ENCODE measurements at places on chromosomes 11 and 22.

DNA sequence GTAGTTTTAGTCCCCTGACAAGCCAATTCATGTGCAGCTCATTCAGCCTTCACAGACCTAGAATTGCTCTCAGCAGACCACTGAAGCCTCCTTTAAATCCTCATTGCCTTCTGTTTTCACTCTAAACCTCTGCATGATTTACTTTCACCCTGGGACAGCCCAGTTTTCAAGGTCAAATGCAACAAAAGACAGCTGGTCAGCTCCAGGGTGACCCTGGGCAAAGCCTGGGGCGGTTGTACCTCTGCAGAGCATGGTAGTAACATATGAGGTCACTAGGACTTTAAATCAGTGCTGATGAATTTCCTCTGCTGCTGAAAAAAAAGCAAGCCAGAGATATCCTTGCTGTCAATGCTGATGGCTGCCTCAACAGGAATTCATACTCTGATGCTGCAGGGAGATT is 62.2 kb downstream of the SERGEF start:
- no peak for DNase-seq

GRCh38 chr22:17359501-17359900 is 9.8 kb upstream of the CECR2 start:
- DNase-seq, result no peak

GRCh38 chr11:119027561-119028345 is 2.9 kb downstream of the SLC37A4 start:
- no peak for DNase-seq

GRCh38 chr11:112417339-112417738 is 156.7 kb upstream of the PLET1 start:
- no peak for DNase-seq

GRCh38 chr11:45828996-45829395 is 18.3 kb upstream of the CRY2 start:
- no peak for DNase-seq

DNA sequence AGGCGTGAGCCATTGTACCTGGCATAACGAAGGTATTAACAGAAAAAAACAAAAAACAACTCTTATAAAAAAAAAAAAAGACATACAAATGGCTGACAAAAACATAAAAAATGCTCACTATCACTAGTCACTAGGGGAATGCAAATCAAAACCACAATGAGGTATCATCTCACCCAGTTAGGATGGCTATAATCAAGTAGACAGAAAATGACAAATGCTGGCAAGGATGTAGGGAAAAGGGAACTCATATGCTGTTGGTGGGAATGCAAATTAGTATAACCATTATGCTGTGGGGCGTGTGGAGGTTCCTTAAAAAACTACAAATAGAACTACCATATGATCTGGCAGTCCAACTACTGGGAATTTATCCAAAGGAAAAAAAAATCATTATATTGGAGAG is 17.0 kb downstream of the THY1 start:
- no peak for DNase-seq

GRCh38 chr22:31973739-31974138 is 29.4 kb downstream of the YWHAH start:
- no peak for DNase-seq

- DNase-seq, result no peak
These were observed 359.3 kb downstream of the TBC1D22A start for GRCh38 chr22:47121791-47122190.

- DNase-seq, result no peak
These were observed 96.2 kb downstream of the RASSF10 start for GRCh38 chr11:13105237-13105844.

DNA sequence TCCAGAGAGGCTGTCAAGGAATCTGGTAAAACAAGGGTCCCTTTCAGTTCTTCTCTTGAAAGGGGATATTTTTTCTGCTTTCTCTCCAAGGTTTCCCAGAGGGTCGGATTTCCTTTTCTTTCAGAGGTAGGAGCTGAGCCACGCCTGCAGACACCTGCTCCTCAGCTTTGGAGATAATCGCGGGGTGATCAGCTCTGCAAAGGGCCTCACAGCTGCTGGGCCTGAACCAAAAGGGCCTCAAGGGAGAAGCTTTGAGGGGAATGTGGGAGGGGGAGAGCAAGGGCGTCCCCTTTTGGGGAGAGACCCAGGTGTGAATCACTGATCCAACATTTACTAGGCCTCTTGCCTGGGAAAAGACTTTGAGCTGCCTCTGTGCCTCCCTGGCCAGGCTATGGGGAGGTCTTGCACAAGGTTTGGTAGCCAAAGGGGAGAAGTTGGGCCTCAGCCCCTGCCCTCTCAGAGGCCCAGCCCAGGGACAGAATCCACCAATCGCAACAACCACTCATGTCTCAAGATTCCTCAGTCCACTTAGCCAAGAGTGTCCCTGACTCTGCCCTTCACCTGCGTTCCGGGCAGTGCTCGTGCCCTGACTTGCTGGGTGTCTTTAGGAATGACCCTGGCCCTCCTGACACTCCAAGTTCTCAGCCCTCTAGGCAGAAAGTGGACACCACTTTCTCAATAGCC is 14.0 kb upstream of the TP53I11 start:
- DNase-seq, result no peak

DNA sequence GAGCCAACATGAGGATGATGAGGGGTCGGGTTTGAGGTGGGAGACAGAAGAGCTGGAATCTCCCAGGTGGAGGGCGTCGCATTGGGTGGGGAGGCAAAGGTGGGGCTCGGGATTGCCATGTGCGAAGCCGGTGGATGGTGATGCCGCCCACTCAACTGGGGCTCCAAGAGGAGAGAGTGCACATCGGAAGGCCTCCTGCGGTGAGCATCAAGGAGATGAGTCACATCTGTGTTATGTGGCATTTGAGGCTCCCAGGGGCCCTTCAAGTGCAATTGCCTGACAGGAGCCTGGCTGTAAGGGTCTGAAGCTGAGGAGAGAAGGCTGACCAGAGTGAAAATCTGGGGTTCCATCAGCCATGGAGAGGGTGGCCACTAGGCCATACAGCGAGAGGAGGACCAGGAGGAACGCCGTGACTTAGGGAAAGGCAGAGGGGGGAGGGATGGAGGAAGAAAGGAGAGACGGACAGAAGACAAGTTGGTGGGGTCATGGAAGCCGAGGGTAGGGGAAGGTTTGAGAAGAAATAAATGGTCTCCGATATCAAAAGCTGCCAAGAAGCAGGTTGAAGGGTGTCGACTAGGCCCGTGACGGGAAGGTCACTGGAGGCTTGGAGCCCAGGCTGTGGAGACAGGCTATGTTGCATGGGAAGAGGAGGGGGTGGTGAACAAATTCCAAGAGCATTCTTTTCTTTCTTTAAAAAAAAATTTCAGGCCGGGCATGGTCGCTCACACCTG is 21.3 kb downstream of the RASD2 start:
- DNase-seq, result no peak

DNA sequence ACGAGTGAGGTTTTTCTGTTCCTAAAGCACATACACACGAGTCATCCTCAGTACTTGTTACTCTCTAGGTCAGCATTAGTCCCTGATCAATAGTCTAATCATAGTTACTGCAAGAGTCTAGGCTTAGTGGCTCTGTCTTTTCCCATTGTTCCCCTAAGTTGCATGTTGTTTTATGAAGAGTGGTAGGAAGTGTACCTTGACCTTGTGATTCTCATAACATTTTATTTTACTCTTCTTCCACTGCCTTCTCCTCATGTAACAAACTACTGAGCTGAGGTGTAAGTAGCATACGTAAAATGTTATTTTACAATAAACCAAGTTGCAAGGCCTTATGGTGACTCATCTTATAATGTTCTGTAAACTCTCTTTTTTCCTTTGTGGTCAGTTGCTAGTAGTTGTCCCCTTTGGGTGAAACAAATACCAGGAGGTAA is 15.0 kb downstream of the METTL15 start:
- no peak for DNase-seq

DNA sequence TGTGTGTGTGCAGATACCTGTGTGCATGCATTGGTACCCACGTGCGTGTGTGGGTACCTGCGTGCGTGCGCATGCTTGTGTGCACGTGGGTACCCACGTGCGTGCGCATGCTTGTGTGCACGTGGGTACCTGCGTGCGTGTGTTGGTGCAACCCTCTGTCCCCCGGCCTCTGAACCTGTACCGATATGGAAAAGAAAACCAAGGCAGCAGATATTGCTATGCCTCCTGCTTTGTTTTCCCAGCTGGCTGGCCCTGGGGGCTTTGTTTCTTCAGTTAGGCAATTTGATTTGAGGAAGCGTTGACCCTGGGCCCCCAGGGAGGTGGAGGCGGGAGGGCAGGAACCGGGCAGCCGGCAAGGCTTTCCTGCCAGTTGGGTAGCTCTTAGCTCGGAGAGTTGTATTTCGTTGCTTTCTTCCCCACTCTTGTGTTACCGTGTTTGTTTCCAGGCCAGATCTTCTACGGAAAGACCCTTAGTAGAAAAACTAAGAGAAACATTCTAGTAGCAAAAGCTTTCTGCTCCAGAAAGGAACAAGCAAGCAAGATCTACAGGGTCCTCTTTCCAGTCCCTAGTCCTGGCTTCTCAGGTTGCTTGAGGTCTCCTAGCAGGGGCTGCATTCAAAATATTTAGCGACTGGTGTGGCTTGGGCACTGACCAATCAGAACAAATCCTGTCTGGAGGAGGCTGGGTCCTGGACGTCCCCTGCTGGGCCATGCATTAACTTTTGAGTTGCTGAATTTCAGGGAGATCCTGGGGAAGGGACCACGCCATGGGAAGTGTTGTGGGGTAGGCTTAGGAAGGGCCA is 26.3 kb upstream of the SORL1-AS1 start:
- DNase-seq, result no peak

- no peak for DNase-seq
These were observed 251.0 kb upstream of the UBASH3B start for GRCh38 chr11:122404571-122404970.

DNA sequence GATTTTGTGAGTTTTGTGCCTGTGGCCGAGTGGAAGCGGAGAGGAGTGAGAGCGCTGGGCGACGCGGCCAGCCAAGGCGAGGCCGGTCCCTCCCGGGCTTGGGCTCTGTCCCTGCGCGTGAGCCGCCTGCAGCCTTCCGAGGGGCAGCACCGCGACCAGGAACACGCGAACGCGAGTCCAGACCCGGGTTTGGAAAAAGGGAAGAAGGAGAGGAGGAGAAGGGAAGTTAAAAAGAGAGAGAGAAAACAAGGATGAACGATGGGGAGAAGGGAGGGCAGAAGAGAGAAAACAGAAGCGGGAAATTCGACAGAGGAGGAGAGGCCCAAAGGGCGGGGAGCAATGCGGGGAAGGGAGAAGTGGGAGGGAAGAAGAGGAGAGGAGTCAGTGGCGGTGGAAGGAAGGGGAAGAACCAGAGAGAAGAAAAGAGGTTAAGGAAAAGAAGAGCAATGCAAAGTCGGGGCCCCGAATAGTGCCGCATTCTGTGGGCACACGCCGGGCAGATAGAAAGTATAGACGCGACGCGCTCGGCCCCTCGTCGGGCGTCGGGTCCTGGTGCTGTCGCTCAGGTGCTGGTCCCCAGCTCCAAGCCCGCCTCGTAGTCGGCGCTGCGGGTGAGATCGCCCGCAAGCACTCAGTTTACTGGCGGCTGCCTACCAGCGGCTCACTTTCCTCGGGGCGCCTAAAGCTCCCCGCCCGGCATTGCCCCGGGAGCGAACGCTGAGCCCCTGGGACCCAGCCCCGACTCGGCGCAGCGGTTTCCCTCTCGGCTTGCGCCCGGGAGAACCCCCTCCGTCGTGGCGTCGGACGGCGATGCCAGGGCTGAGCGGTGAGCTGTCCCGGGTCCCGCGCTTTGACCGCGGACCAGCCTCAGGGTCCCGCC is 2.8 kb upstream of the BARX2 start:
- DNase-seq, result no peak

- DNase-seq, result no peak
These were observed 15.1 kb downstream of the PLEKHA7 start for GRCh38 chr11:16999116-16999515.

DNA sequence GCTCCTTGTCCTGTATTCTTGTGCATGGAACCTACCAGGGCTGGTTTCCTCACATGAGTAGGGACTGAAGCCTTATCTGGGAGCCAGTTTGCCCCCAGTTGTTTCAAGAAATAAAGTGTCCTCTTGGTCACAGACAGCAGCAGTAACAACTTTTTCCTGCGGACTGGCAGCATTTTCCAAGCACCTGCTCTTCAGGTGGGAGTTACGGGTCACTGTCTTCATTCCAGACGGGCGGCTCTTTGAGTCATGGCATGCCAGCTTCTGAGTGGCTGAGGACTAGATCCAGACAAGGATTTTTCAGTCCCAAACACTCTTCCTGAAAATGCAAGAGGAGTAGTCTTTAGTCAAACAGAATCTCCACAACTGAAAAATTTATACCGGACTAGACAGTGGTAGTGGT is 2.7 kb upstream of the CD44 start:
- DNase-seq, result no peak

- DNase-seq, result no peak
These were observed 46.4 kb downstream of the RTN4R start for GRCh38 chr22:20221421-20222340.

- DNase-seq, result no peak
These were observed 36.5 kb downstream of the NECTIN1 start for GRCh38 chr11:119692540-119692820.

DNA sequence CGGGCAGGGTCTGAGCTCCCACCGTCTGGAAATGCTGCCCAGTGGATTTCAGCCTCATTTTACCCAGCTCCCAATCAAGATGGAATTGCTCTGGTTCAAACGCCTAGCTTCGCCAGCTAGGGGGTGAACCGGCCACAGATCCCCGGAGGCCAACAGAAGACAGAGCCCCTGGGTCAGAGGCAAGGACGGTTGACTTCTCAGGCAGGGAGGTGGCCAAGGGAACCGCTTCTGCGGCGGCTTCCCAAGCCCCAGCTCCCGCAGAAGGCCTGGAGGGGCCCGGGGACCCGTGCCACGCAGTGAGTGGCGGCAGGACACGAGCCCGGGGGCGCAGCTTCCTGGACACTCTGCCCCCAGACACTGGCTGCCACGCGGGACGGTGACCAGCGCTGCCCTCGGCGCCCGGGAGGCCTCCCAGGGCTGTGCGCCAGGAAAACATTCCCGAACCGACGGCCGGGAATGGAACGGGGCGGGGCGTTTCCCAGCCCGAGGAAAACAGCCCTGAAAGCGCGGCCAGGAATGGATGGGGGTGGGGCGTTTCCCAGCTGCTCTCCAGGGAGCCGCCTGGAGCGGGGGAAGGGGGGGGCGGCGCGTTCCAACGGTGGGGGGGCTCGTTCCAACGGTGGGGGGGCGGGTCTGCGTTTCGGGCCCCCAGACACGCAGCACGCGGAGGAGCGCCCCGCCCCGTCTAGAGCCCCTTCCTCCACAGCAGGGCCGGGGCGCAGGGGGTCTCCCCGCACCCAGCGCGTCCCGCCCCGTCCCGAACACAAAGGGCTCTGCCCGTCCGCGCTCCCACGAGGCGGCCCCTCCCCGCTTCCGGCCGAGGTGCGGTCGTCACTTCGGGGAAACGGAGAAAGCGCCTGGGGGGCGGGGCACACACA is 13.5 kb upstream of the B4GALNT4 start:
- peak; percentile 84 for DNase-seq

GRCh38 chr22:25039255-25039654 is 86.7 kb downstream of the KIAA1671 start:
- no peak for DNase-seq

- DNase-seq, result no peak
These were observed 46.9 kb downstream of the ETS1 start for GRCh38 chr11:128540469-128540868.

GRCh38 chr11:72358466-72359405 is 75.6 kb downstream of the CLPB start:
- no peak for DNase-seq

GRCh38 chr22:44459551-44459950 is 38.5 kb downstream of the RTL6 start:
- DNase-seq, result no peak

- DNase-seq, result no peak
These were observed 6.5 kb downstream of the MTMR2 start for GRCh38 chr11:95917193-95918036.

Measured in activated CD4-positive, alpha-beta T cell treated with anti-CD3 and anti-CD28 coated beads for 4 hours (primary cell).